ENCODE measurements at places on chromosomes 2 and 18.

GRCh38 chr2:71965530-71965929 is 182.1 kb downstream of the CYP26B1 start:
- DNase-seq: no peak

- no peak for DNase-seq
Observed at GRCh38 chr2:239717319-239717675, 307.8 kb downstream of the NDUFA10 start.

- no peak for DNase-seq
Observed at GRCh38 chr2:232347369-232347768, 31.2 kb upstream of the ALPP start.

DNA sequence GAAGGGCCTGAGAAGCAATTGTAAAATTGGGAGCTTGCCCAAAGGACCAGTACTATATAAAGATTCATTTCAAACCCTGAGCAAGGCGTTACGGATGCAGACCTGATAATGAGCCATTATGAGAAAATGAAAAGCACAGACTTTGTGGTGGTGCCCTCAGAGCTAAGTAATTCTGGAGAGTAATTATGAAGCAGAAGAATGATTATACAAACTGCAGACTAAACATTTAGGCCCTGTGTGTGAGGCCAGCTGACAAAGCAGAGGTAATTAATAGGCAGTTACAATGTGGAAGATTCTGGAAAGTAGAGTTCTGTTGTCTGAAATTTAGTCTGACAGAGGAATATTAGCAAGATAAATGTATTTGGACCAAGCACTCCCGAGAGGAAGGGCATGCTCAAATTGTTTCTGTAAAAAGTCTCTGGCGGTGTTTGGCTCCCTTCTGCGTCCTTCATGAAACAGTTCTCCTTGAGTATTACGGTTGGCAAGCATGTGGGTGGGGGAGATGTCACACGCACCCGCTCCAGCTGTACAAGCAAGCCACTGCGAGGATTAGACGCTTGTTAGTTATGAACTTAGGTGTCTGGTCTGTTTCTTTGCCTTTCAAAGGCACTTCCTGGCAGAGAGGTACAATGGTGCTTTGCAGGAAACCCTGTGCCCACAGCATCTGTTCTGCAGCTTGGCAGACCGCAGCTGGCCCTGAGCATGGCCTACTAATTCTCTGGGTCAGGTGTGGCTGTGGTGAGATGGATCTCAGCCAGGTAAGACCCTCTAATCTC is 45.5 kb downstream of the CDC42EP3 start:
- peak; percentile 45 for DNase-seq

- DNase-seq: no peak
Observed at GRCh38 chr2:216700088-216700567, 4.8 kb upstream of the IGFBP5 start.

DNA sequence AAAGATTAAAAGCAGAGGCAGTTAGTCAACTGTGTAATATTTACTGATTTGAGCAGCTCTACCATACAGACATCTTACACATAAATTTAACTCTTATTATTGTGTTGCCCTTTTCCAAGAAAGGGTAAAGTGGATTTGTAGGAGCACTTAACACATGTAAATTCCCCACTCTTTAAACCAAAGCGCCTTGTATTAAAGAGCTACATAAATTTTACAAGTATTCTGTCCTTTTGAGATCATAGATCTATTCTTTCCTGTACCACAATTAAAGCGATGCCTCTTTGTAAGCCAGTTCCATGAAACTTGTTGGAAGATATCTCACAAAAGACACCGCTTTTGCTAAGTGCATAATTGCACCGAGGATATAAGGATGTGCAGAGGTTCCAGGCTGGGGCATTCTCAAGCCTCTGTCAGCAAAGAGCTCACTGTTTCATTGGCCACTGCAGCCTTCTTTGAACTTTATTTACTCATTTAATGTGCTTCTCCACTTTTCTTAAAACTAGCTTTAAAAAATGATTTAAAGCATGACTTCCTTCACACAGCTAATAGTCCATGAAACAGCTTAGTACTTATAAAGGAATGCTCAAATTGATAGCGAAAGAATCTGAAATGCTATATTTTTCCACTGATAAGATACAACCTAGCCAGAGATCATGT is 520.0 kb upstream of the TCF4 start:
- no peak for DNase-seq

DNA sequence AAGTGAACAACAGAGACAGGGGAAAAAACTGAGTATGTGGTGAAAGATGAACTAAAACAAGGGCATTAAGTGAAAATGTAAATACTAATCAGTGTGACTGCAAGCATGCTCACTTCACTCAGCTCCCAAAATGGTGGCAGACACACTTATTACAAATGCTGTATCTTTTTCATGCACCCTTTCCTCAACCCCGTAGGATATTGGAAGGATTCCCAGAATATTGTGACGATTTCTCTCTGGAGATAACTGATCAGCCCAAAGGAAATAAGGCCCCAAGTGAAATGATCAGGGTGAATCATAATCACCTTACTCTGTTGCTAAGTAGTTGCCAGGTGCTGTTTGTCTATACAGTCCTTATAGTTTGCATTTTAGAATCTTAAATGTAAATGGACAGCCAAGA is 138.9 kb upstream of the IL1R2 start:
- no peak for DNase-seq

Measured in stimulated activated CD4-positive, alpha-beta T cell treated with anti-CD3 and anti-CD28 coated beads, Interleukin-12 subunit alpha, Interleukin-12 subunit beta, amount 100 ng/mL, for 48 hours (primary cell).